ENCODE measurements at places on chromosomes 5 and 9. TPM values are rescaled to one million over a fixed set of nuclear protein-coding genes. Genes with fewer than 3 reads are reported as not detected.

The ARID3C gene
- not detected for polyA plus RNA-seq

The DBN1 gene
- 2.5 TPM for polyA plus RNA-seq

The TYRP1 gene
- polyA plus RNA-seq: not detected

The PCDHGA10 gene
- 7.8 TPM for polyA plus RNA-seq

The ANKRD18A gene
- polyA plus RNA-seq: 1.4 TPM

The IFNE gene
- polyA plus RNA-seq: not detected

The KCNMB1 gene
- polyA plus RNA-seq: 6.3 TPM

The CTXN3 gene
- polyA plus RNA-seq: not detected

The C9orf153 gene
- 0.98 TPM for polyA plus RNA-seq

All from Purkinje cell (primary cell).